ENCODE measurements at places on chromosomes 16 and 17. TPM values are rescaled to one million over a fixed set of nuclear protein-coding genes. Genes with fewer than 3 reads are reported as not detected.

The WFDC1 gene
- total RNA-seq = 6.5 TPM

The PKD1 gene
- 82.9 TPM for total RNA-seq

The CARD14 gene
- 1.5 TPM for total RNA-seq

The RHBDF2 gene
- 56.5 TPM for total RNA-seq

The KCNH4 gene
- 0.31 TPM for total RNA-seq

Measured in lung (tissue), 17 donors.